ENCODE measurements at places on chromosomes 2 and 18. TPM values are rescaled to one million over a fixed set of nuclear protein-coding genes. Genes with fewer than 3 reads are reported as not detected.

The COBLL1 gene
- total RNA-seq: 1.1 TPM

The GPR39 gene
- 9.0 TPM for total RNA-seq

The ALPP gene
- total RNA-seq: not detected

The RALBP1 gene
- 38.2 TPM for total RNA-seq

The ATG16L1 gene
- total RNA-seq: 26.9 TPM

The CD8B2 gene
- total RNA-seq: not detected

The HSPD1 gene
- 171 TPM for total RNA-seq

The TEKT4 gene
- total RNA-seq: not detected

The PAIP2B gene
- 0.18 TPM for total RNA-seq

DNA sequence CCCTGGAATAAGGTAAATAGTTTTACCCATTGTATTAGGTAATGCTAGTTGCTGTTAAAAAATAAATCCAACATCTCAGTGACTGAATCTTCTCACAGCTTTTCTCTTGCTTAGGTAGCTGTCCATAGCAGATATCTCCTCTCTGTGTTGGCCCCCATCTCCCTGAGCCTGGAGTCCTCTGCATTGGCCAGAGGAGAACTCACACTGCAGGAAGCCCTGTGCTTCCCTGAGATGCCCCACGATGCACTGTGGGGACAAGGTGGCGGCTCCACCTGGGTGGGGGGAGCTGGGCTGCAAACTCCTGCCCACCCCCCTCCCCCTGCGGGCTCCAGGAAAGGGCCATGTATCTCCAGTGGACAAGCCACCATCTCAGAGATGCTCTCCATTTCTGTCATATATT, 80.4 kb upstream of the SALL3 start:
- no peak for DNase-seq

- no peak for DNase-seq
Measured at GRCh38 chr2:140918426-140918825, 1212.4 kb downstream of the LRP1B start.

DNA sequence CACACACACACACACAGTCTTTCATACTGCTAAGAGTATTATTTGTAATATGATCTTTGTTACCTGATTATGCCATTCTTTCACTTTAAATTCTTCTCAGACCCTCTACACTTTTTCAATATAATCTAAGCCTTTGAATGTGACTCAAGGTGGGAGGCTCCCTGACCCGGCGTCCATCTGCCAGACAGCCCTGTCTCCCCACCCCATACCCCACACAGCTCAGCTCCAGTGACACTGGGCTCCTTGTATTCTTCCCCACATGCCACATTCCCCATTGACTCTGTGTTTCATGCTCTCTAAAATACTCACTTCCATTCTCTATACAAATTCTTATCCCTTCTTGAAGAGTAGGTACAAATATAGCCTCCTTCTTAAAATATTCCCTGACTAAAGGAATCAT, 442.2 kb downstream of the TGIF1 start:
- DNase-seq: no peak

DNA sequence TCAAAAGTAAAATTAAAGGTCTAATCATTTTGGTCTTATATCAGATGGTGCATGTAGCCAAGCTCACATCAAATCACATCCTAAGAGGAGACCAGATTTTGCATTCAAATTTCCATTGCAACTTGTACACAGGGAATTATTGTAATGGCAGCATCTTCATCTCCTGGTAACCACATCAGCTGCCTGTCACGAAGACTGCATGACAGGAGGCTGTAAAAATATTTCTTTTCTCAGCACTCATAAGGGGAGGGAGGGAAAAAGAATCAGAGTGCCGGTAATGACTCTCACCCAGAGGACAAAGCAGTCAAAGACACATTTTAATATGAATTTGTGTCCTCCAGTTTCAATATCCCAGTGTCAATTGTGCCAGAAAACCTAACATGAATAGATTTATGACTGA, 216.7 kb downstream of the TMEM163 start:
- no peak for DNase-seq

- DNase-seq: no peak
Measured at GRCh38 chr2:6523476-6523875, 342.2 kb downstream of the CMPK2 start.

GRCh38 chr2:61354543-61355197, 116.2 kb downstream of the USP34 start:
- no peak for DNase-seq

GRCh38 chr18:11789716-11790510, 61.3 kb upstream of the CHMP1B start:
- DNase-seq: peak; percentile 6

DNA sequence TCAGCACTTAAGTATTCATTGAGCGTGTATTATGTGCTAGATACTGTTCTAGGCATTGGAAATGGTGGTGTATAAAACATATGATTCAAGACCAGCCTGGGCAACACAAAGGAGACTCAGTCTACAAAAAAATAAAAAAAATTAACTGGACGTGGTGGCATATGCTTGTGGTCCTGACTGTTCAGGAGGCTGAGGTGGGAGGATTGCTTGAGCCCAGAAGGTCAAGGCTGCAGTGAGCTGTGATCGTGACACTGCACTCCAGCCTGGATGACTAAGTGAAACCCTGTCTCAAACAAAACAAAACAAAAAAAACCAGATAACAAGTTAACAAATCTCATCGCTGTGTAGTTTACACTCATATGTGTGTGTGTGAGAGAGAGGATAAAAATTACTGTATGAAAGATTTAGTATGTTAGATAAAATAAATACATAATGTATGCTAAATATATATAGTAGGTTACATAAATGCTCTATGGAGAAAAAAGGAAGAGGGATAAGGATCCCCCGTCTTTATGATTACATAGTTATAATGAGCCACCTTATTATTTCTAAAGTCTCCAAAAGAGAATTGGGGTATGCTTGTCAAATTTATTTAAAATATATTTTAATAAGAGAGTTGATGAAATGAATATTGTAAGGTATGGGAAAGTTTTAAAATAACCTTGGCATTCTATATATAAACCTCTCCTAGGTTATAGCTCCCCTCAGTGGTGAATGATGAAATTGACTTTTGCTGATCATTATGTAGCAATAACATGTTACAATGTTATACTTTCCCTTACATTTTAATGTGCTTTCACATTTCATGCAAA, 69.2 kb downstream of the EHBP1 start:
- peak; percentile 63 for DNase-seq

DNA sequence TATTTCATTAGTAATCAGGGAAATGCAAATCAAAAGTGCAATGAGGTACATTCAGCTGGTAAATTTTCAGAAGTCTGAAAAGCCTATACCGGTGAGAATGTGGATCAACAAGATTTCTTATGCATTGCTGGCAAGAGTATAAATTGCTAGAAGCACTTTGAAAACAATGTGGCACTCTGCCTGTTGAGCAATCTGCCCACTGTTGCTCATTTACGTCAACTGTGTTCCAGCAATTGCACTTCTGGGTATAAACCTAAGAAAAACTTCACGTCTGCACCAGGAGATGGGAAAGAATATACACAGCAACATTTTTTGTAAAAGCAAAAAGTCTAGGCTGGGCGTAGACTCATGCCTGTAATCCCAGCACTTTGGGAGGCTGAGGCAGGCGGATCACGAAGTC, 40.8 kb downstream of the MTERF4 start:
- DNase-seq: peak; percentile 29

GRCh38 chr2:2505604-2506003, 174.5 kb upstream of the MYT1L start:
- no peak for DNase-seq

GRCh38 chr2:122186761-122187222, 431.3 kb downstream of the TSN start:
- DNase-seq: no peak

GRCh38 chr2:148696985-148697384, 52.4 kb downstream of the EPC2 start:
- no peak for DNase-seq

GRCh38 chr2:28433215-28433614, 40.6 kb downstream of the FOSL2 start:
- DNase-seq: no peak

- DNase-seq: no peak
Measured at GRCh38 chr18:46040033-46040746, 31.9 kb downstream of the PSTPIP2 start.

GRCh38 chr2:217023611-217024010, 163.7 kb upstream of the TNP1 start:
- no peak for DNase-seq

GRCh38 chr2:238421695-238422035, 5.1 kb upstream of the ASB1 start:
- DNase-seq: no peak

DNA sequence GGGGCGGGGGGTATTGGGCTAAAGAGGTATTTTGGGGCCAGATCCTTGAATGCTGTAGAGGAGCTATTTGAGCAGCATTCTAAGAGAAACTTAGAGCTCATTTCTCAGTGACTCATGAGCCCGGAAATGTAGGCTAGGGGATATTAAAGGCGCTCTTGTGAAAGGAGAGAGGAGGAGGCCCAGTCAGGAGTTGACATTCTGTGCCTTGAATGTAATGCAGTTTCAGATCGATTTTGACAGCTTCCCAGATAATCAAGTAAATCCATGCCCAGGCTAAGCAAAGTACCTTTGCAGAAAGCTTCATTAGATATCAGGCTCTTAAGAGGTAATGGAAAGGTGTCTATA, 1.5 kb downstream of the CAB39 start:
- DNase-seq: peak; percentile 84

DNA sequence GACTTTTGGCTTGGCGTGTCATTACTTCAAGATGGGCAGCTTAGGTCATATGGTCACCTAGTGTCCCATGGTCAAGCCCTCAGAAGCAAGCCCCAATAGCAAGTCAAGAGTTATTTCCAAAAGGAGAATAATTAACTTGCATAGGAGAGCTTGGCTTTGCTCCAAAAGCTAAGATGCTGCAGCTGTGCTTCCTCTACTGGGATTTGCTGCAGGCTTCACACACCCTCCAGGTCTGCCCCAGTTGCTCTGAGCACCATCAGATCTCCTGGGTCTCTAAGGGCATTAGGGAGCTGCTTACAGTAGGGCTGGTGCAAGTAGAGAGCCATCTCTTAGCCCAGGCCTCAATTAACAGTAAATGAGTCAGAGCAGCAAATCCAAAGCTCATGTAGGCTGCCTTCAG, 46.6 kb downstream of the THUMPD2 start:
- no peak for DNase-seq

Data from IMR-90 (cell line).